ENCODE measurements at places on chromosomes 6 and 20. TPM values are rescaled to one million over a fixed set of nuclear protein-coding genes. Genes with fewer than 3 reads are reported as not detected.

Gene RAET1L
- 0.06 TPM for polyA plus RNA-seq

Gene HCRTR2
- not detected for polyA plus RNA-seq

Gene LRP11
- polyA plus RNA-seq, result 11.6 TPM

Gene RAMACL
- polyA plus RNA-seq, result 0.08 TPM

Gene GJE1
- polyA plus RNA-seq, result not detected

Measured in adipose tissue (tissue), 3 donors.